Mesothelial cell of epicardium (in vitro differentiated cells): ENCODE measurements at places on chromosomes 11 and 22. TPM values are rescaled to one million over a fixed set of nuclear protein-coding genes. Genes with fewer than 3 reads are reported as not detected.

DNA sequence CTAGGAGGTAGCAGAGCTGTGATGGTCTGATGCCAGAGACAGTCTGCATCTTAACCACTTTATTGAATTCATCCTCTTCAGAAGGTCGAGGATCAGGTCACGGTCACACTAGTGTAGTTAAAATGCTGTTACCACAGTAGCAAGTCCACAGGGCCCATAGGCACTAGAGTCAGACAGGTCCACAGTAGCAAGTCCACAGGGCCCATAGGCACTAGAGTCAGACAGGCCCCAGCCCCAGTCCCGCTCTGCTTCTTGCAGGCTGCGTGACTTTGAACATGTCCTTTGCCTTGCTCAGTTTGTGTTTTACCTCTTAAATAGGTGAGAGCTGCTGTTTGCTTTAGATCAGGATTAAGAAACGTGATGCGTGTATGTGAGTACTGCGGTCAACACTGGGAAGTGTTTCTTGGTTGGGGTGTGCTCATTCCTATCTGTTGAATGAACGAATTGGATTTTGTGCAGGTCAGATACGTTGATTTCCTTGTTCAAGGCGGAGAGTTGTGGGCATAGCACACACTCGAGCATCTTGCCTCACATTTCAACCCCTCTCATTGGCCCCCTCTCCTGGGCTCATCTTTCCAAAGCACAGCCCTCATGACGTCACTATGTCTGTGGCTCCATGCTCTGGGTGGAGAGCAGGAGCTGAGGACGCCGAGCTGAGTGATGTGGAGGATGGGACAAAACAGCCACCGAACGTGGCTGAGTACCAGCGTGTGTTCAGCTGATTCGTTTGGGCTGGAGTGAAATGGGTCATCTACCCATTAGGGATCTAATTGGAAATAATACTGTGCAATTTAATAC is 191.7 kb downstream of the TBC1D22A start:
- H3K27ac ChIP-seq, result no peak overlapping the region
- H3K27me3 ChIP-seq, result no peaks in the 10 kb centered on the region
- H3K4me3 ChIP-seq, result no peak overlapping the region

- no peaks in the 10 kb centered on the region for H3K4me1 ChIP-seq
- H3K36me3 ChIP-seq, result no peaks in the 10 kb centered on the region
- H3K4me3 ChIP-seq, result no peak overlapping the region
- H3K27ac ChIP-seq, result no peak overlapping the region
- no peak for DNase-seq
- H3K27me3 ChIP-seq, result no peaks in the 10 kb centered on the region
Measured at GRCh38 chr11:57072640-57073039, 83.9 kb downstream of the OR5AK2 start.

DNA sequence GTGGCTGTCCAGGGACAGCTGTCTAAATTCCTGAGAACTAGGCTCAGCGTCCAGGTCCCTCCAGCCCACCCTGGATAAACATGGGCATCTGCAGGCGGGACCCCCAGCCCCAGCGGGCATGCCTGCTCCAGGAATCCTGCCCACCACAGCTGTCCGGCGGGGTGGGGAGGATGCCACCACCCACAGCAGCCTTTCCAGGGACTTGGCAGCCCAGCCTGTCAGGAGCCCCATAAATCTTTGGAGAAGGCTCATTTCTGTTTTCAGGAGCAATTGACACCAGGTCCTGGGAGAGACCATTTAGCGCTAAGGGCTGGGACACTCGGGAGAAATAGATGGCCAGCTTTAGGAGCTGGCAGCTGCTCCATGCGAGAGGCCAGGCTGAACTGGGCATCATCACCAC is 358.9 kb downstream of the CADM1 start:
- peaks cover 3% of the 10 kb centered on the region for H3K27me3 ChIP-seq
- H3K4me3 ChIP-seq, result no peak overlapping the region
- no peak for DNase-seq
- no peaks in the 10 kb centered on the region for H3K36me3 ChIP-seq
- no peak overlapping the region for H3K27ac ChIP-seq

DNA sequence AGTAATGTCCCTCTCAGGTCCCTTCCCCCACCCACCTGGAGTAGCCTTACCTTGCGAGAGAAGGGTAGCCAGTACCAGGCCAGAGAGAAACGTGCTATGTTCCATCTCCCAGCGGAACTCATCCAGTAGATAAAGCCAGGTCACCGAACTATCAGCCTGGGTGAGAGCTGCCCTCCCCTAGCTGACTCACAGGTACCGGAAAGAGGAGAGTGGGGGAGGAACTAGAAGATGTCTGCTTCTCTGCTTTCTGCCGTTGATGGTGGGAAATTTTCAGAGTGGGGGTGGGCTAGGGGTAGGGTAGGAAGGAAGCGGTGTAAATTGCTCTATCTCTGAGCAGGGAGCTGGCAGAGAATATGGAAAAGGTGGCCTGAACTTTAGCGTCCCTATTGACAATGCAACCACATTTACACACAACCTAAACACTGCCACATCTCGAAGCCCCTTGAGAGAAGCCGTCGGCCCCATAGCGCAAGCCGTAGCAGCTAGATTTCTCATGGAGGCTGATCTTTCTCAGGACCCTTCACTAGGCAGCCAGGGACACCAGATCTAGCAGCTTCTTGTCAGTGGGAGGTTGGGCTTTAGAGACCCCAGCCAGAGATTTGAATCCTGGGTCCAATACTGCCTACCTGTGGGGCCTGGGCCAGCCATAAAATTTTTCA is at the start of gene CD3D:
Gene CD3D (minus strand): TSS at position 203 of the 659 bp plus-strand sequence. CDS start 98 bp downstream, at position 105.
- H3K36me3 ChIP-seq, result no peaks in the 10 kb centered on the region
- no peak within 1 kb of the TSS for H3K4me3 ChIP-seq
- no peak within 1 kb of the TSS for H3K27ac ChIP-seq
- no peaks in the 10 kb centered on the region for H3K4me1 ChIP-seq
- peaks cover 76% of the 10 kb centered on the region for H3K27me3 ChIP-seq

Gene HEPACAM
- total RNA-seq, result 0.07 TPM in 2 of 3 replicates, not detected in the other

Gene CRYBA4
- total RNA-seq, result not detected in 3 replicates

DNA sequence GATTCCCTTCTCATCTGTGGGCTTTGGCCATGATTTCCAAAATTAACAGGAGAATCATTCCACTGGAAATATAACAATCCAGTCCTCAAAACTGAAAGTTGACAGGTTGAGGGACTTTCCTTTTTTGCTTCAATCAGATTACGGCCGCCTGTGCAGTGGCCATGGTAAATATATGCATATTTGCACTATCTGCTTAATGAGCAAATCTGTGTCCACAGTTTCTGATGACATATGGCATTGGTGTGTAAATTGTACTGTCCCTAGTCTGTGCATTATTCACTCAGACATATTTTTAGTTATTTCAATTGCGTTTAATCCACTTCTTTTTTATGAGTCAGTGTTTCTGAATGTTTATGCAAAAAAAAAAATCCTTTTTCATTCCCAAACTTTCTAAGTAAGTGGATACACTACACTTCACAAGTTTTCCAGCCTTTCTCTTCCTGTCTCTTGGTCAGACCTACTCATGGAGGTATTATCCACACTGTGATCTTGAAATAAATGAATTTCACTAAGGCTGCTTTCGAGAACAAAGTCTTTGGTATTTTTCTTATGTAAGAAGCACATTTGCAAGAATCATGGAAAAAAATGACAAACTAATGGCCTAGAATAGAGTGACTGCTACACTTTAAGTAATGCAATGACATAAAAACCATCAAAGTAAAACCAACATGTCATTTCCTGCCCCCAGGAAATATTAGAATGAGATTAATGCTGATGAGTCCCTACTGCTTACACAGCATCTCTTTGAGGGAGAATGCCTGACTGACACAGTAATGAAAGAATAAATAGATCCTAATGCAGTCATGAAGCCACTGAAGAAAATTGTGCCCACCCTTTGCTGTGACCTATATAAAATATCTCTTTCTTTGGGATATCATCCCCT is 76.4 kb upstream of the MTNR1B start:
- DNase-seq, result no peak
- peaks cover 1% of the 10 kb centered on the region for H3K36me3 ChIP-seq
- H3K27ac ChIP-seq, result no peak overlapping the region
- H3K4me1 ChIP-seq, result peaks cover 9% of the 10 kb centered on the region
- H3K27me3 ChIP-seq, result peaks cover 2% of the 10 kb centered on the region

GRCh38 chr11:3808861-3809623 is 682 bp downstream of the PGAP2 start:
- H3K36me3 ChIP-seq, result peaks cover 5% of the 10 kb centered on the region
- peak overlapping the region; percentile 57 for H3K27ac ChIP-seq
- no peaks in the 10 kb centered on the region for H3K27me3 ChIP-seq
- H3K4me3 ChIP-seq, result peak overlapping the region; percentile 97

Gene DLG2
- total RNA-seq, result 6.7 to 7.5 TPM (median 7.4 TPM) in 3 replicates

- no peaks in the 10 kb centered on the region for H3K27me3 ChIP-seq
- H3K36me3 ChIP-seq, result no peaks in the 10 kb centered on the region
- no peak for DNase-seq
- H3K4me1 ChIP-seq, result peaks cover 16% of the 10 kb centered on the region
- H3K4me3 ChIP-seq, result no peak overlapping the region
- H3K27ac ChIP-seq, result no peak overlapping the region
Measured at GRCh38 chr11:64441127-64441526, 82.2 kb downstream of the RPS6KA4 start.

DNA sequence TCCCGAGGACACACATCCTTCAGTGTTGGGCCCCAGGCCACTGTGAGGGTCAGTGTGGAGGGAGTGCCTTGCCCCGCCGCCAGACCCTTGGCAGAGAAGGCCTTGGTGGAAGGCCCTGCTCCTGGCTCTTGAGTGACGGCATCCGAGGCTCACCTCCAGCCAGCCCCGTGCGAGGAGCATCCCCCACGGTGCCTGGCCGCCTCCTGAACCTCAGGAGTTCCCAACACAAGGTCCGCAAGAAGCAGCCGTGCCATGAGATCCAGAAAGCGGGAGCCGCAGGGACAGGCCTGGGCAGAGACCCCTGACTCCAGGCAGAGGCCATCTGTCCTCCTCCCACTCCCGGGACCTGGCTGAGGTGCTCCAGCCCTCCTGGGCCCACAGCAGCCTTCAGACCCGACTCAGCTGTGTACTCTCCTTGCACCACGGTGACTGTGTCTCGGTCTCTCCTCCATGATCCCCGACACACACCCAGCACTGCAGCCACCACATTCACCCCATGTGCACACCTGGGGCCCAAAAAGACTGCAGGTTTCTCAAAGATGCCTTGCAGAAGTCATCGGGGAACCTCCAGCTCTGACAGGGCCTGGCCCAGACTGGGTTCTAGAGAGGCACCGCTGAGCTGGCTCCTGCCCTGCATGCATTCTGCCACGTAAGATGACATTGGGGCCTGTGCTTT is 870.2 kb downstream of the BRD1 start:
- H3K27ac ChIP-seq, result no peak overlapping the region
- H3K27me3 ChIP-seq, result peaks cover 13% of the 10 kb centered on the region
- DNase-seq, result peak; percentile 35
- H3K4me1 ChIP-seq, result peaks cover 2% of the 10 kb centered on the region

Gene FAM83F
- 6.5 to 8.0 TPM (median 7.2 TPM) in 3 replicates for total RNA-seq

DNA sequence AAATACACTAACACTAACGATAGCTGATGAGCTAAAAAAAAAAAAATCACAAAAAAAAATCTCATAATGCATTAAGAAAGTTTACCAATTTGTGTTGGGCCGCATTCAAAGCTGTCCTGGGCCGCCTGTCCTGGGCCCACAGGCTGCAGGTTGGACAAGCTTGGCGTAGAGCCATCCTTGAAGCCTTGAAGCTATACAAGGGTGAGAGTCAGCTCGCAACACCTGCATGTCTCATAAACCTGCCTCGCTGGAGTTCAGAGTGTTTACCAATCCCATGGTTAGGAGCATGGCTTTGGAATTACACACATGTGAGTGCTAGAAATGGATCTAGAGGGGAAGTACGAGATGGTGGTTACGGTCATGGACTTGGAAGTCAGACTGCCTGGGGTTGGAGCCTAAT is 453.7 kb downstream of the INSC start:
- no peak for DNase-seq
- H3K27ac ChIP-seq, result no peak overlapping the region
- H3K27me3 ChIP-seq, result peaks cover 18% of the 10 kb centered on the region
- no peaks in the 10 kb centered on the region for H3K36me3 ChIP-seq

DNA sequence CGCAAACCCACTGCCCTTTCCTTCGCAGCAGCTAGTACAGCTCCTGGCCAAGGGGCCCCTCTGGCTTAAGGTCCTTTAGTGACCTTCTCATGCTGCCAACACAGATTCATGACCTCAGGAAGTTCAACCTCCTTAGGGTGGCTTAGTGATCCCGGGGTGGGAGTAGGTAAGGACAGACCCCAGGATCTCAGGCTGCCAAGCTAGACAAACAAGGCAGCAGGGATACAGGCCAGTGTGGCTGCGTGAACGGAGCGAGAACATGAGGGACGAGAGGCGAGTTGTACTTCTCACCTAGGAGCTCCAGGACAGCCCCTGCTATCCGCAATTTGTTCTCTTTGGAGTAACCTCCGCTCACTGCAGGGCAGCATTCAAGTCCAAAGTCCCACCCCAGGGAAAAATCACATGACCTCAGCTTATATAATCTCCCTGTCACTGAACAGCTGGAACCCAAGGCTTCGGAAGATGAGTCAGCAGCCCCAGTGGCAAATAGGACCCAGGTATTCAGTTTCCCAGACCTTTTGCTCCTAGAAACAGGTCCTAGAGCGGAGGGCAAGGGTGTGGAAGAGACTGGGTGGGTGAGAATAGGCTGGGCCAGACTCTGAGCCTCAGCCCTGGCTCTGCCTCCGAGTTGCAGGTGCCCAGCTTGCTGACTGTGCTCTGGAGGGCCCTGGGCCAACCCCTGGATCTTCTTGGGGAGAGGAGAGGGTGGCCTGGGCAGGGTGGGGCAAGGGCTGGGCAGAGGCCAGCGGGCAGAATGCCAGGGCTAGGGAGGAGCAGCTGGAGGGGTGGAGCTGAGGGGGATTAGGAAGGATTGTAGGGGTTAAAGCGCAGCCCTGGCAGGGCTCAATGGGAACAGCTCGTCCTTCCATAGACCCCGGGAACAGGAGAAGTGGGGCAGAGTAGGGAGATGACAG is 13.1 kb downstream of the USP2 start:
- H3K4me3 ChIP-seq, result no peak overlapping the region
- no peaks in the 10 kb centered on the region for H3K27me3 ChIP-seq
- DNase-seq, result no peak
- H3K27ac ChIP-seq, result peak overlapping the region; percentile 45

Gene C11orf65
- total RNA-seq, result 1.00 to 1.6 TPM (median 1.1 TPM) in 3 replicates

- peaks cover 9% of the 10 kb centered on the region for H3K36me3 ChIP-seq
- no peak overlapping the region for H3K27ac ChIP-seq
- DNase-seq, result no peak
- H3K4me1 ChIP-seq, result peaks cover 1% of the 10 kb centered on the region
- no peaks in the 10 kb centered on the region for H3K27me3 ChIP-seq
- H3K4me3 ChIP-seq, result no peak overlapping the region
Measured at GRCh38 chr22:19497245-19497644, 17.5 kb downstream of the CDC45 start.
